Amniotic stem cell (primary cell): ENCODE measurements at places on chromosomes 1 and 21.

DNA sequence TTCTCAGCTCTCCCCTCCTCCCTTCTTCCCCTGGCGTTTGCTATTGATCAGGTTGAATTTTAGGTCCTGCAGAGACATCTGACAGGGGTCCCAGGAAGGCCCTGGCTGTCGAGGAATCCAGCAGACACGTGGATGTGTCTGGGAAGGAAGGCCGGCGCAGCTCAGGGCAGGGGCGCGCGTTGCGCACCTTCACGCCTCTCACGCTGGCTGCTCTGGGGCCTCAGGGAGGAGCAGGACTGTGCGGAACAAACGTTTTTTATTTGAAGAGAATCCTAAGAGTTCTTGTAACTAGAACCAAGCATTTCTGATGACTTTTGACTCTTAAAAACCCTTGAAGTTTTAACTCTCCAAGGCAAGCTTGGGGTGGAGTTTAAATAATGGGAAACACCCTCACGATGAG lies 54.2 kb downstream of the SLC37A1 start:
- DNase-seq, result no peak

DNA sequence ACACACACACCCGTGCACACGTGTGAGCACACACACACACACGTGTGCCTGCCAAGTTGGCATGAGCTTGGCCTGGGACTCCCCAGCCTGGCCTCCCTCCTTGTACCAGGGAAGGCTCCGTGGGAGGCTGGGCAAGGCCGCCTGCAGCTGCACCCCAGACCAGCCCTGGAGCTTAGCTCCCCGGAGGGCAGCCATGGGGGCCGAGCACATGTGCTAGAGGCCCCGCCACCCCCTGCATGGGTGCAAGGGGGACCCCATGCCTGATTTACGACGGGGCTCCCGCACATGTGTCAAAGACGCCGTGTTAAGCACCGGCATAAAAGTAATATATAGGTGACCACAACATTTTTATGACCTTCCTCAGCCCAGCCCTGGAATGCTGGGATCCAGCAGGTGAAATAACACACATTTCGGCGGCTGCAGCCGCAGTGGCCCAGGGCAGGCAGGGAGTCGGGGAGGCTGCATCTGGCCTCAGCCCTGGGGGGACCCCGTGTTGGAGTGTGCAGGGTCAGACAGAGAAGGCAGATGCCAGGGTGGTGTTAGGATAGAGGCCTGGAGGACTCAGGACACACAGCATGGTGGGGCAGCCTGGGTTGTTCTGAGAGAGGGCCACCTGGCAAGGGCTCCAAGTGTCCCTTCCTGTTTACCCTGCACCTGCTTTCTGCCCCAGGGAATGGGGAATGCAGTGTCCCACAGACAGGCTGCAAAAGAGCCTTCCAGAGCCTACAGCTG lies 56.3 kb downstream of the WNT9A start:
- no peak for DNase-seq

GRCh38 chr1:5598824-5599395 lies 393.3 kb downstream of the NPHP4 start:
- no peak for DNase-seq

GRCh38 chr21:38134084-38134873 lies 122.5 kb upstream of the KCNJ15 start:
- DNase-seq, result no peak

- no peak for DNase-seq
Measured at GRCh38 chr1:18253093-18253492, 145.5 kb downstream of the IGSF21 start.

- DNase-seq, result no peak
Measured at GRCh38 chr1:172764378-172764777, 105.5 kb downstream of the FASLG start.

- no peak for DNase-seq
Measured at GRCh38 chr21:37460196-37460595, 93.6 kb downstream of the DYRK1A start.
